ENCODE measurements at places on chromosomes 3 and 15.

GRCh38 chr3:127646501-127647046, 17.6 kb downstream of the PODXL2 start:
- no peak for DNase-seq

DNA sequence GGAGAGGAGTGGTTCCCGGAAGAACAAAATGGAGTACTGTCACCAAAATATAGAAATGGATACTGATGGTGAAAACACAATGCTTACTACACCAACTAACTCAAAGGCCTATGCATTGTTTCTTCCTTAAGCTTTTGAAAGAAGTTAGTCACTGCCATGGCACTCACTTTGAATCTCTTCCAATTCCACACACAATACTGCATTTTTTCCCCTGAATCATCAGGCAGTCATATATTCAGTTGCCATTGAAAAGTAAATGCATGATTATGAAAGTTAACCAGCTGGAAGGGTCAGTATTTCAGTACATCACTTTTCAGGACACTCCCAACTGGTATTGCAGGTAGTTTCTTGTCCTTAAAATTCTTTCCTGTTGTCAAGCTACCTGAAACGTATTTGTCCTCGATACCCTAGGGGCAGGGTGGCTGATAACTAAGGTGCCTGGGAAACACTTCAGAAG, 9.0 kb upstream of the LRRFIP2 start:
- DNase-seq = no peak

DNA sequence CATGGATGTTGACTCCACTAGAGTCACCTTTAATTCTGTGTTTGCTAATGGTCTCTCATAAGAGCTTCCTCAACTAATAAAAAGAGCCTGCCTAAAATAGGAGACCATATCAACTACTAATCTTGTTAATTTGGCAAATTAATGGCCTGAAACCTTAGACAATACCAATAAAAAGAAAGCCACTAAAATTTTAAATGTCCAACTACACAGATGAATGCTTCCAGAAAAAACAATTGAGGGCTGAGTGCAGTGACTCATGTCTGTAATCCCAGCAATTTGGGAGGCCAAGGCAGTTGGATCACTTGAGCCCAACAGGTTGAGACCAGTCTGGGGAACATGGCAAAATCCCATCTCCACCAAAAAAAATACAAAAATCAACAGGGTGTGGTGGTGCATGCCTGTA, 230.9 kb downstream of the NSUN3 start:
- DNase-seq = no peak

- no peak for DNase-seq
These were observed 104.5 kb upstream of the BFSP2 start for GRCh38 chr3:133295199-133295901.

DNA sequence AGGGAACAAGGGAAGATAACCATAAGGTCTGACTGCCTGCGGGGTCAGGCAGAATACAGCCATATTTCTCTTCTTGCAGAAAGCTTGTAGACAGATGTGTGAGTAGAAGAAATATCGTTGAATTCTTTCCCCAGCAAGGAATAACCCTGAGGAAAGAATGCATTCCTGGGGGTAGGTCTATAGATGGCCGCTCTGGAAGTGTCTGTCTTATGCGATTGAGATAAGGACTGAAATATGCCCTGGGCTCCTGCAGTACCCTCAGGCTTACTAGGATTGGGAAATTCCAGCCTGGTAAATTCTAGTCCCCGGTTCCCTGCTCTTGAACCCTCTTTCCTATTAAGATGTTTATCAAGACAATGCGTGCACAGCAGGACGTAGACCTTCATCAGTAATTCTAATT, 15.8 kb upstream of the SST start:
- no peak for DNase-seq

DNA sequence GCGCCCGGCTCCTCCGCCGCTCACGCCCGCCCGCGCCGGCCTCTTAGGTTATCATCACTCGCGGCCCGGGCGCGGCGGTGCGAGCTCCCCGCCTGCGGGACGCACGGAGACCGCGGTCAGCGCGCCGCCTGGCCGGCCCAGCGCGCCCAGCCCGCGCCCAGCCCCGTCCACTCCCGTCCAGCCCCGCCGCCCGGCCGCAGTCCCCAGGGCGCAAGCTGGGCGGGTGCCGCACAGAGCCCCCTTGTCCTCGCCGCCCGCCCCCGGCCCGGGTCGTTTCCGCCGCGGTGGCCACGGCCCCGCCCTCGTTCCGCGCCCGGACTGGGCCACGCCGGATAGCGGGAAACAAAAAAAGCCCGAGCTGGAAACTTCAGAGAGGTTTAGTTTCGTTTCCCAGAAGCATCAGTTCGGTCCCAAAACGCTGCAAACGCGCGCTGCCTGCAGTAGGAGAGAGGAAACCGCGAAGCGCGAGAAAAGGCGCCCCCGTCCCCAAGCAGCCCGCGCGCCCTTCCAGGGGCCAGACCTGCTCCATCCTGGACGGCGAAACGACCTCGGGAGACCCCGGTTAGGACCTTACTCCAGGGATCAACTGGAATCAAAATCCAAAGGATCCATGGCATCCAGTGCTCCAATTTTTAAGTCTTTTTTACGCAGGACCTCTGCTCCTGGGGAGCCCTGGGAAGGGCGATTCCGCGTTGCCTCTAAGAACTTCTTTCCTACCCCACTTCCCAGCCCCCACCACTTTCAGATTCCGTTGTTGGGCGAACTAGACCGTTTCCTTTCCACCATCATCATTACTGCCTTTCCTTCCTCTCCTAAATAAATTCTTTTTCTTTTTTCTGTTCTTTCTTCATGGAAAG, at the start of gene ATP10A:
TSS of gene ATP10A (minus strand) at position 217 of the 857 bp plus-strand sequence. CDS start 231 bp downstream, outside the sequence.
- DNase-seq = no peak

- DNase-seq = no peak
These were observed 249.2 kb downstream of the OPA1 start for GRCh38 chr3:193842029-193842798.

DNA sequence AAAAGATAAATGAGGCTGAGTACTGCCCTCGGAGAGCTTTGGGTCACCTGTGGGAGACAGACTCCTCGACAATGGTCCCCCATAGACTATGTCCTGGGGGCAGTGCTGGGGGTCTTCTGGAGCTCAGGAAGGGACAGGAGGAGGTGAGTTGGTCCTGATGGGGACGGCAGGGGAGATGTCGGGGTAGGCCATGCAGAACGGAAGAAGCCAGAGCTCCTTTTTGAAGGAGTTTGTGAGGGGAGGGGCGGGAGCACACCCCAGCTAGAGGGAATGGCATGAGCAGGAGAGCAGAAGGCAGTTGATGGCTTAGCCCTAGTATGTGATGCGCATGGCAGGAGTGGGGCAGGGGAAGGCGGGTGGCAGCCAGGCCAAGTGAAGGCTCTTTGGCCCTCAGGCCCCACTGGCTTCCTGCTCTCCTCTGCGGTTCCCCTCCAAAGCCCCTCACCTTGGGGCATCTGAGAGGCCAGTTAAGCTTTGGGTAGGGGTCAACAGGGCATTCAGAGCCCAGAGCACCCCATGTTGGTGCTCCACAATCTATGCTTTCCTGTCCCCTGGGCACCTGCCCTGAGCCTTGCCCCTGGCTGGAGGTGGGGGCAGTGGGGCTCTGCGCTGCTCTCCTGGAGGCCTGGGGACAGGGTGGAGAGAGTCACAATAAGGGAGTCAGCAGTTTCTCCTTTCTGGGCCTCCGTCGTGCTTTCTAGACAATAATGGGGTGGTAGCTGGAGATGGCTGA, 179.3 kb downstream of the SMAD6 start:
- no peak for DNase-seq

GRCh38 chr3:167723872-167724271, 10.8 kb downstream of the PDCD10 start:
- no peak for DNase-seq

GRCh38 chr3:45966371-45966791, 23.1 kb downstream of the CXCR6 start:
- DNase-seq = no peak

GRCh38 chr3:37491776-37492175, 317.4 kb upstream of the LRRFIP2 start:
- DNase-seq = no peak

GRCh38 chr3:63937661-63938651, 25.8 kb upstream of the SCAANT1 start:
- no peak for DNase-seq

- DNase-seq = no peak
These were observed 17.1 kb downstream of the CACNA2D2 start for GRCh38 chr3:50486219-50486888.

GRCh38 chr3:104316118-104316517, 1050.6 kb upstream of the ALCAM start:
- no peak for DNase-seq

DNA sequence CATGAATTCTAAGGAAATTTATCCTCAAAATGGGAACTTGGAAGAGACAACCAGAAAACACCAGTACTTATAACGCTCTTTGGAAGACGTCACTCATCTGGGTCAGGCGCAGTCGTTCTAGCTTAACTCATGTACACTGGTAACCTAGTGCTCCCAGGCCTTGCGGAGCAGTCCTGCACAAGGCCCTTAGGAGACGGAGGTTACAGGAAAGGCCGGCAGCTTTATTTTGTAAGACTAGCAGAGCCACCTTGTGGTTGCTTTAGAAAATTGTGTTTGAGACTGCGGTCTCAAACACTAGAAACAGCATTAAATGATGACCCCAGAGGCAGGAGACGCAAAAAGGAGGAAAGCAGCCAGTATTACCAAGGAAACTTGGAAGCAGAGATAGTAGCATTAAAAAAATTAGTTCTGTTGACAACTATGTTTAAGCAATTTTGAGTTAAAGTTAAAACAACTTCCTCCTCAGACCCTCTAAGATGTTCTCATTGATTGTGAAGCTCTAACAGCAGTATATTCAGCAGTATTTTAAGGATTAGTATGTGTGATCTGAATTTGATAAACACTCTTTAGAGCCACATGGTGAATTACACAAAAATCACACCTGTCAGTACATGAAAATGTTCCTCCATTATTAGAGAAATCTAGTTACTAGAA, 141.9 kb upstream of the C2CD4B start:
- no peak for DNase-seq

- DNase-seq = no peak
These were observed 167.2 kb downstream of the MAGI1 start for GRCh38 chr3:65871305-65872141.

DNA sequence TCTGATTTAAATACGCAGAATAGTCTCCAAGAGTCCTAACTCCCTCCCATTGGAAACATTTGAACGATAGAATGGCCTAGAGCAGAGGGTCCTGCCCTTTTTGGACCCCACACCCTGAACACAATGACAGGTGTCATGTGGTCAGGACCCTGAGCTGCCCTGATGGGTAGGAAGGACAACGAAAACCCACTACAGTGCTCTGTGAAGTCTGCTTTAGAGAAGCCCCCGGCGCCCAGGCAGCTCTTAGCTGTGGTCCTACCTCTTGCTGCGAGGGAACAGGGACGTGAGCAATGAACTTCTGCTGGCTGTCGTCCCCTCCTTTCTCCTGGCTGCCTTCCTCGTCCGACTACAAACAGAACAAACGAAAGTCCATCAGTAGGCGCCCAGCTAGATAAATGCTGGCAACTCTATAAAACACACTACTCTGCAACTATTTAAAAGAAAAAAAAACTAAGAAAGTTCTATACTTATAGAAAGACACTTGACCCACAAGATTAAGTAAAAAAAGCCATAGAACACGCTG, 8.7 kb upstream of the RAB43 start:
- DNase-seq = no peak

GRCh38 chr3:191499307-191500080, 38.5 kb downstream of the PYDC2 start:
- DNase-seq = no peak

DNA sequence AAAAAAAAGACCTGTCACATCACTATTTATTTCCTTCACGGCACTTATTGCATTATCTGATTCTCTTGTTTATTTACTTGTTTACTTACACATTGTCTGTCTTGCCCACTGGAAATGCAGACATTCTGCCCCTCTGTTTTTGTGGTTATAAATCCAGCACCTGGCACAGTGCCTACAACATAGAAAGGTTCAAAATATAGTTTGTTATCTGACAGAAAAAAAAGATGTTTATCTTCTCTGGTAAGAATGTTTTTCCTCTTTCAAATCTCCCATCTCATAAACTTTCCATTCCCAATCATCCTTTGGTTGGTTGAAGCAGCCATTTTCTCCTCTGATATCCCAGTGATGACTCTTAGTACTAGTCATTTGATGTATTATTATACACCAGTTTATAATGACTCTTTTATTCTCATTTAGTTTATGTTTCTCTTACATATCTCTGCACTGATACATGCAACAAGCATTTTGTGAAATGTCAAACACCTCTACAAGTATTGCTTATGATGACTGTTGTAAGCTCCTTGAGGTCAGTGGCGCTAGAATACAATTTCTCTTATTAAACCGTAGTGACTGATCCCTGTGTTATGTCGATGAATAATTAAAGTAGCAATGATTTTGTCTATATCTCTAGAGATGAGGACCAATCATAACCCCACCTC, 398.4 kb upstream of the TBL1XR1 start:
- DNase-seq = no peak

DNA sequence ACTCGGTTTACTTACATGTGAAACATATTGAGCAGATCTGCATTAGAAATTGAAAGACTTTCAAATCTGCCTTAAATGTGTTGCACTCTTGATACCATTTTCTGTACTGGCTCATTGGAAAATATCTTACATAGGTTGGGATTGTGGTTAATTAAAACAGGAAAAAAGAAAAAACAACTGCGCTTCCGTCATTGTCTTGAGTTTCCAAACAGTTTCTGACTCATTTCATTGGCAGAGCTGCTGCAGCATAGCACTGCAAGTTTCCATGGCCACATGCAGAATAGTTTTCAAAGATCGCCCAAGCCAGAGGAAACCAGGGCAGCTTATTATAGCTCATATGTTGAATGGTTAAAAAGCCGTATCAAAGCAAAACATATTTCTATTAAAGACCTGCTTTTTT, 446.6 kb upstream of the BCHE start:
- no peak for DNase-seq

- no peak for DNase-seq
These were observed 28.7 kb upstream of the MFSD1 start for GRCh38 chr3:158773166-158773565.

Data from stimulated activated CD8-positive, alpha-beta memory T cell treated with anti-CD3 and anti-CD28 coated beads, Interleukin-7, amount 100 ng/mL, for 24 hours (primary cell).